Uterus (tissue), 4 donors: ENCODE measurements at places on chromosomes 6 and 20. TPM values are rescaled to one million over a fixed set of nuclear protein-coding genes. Genes with fewer than 3 reads are reported as not detected.

Gene LST1
- total RNA-seq: 3.2 TPM

Gene LY6G6C
- total RNA-seq: not detected

Gene PHACTR1
- 8.3 TPM for total RNA-seq

Gene NDUFAF5
- 30.6 TPM for total RNA-seq

Gene TMX4
- total RNA-seq: 76.0 TPM

Gene CCDC167
- 47.6 TPM for total RNA-seq

Gene OR2J3
- total RNA-seq: not detected

Gene SMOC2
- 132 TPM for total RNA-seq

Gene SYNCRIP
- 145 TPM for total RNA-seq

Gene BPIFB4
- total RNA-seq: not detected

Gene GJE1
- not detected for total RNA-seq

Gene PARD6B
- total RNA-seq: 4.1 TPM

Gene PTPRK
- total RNA-seq: 27.1 TPM

Gene SLC22A23
- total RNA-seq: 5.4 TPM

Gene MTRF1L
- 26.4 TPM for total RNA-seq

Gene EPPIN
- total RNA-seq: not detected

Gene PEX7
- 9.0 TPM for total RNA-seq

Gene CST9L
- not detected for total RNA-seq

Gene CLDN20
- total RNA-seq: not detected

Gene SLC17A9
- total RNA-seq: not detected

Gene GRM1
- total RNA-seq: 0.12 TPM

Gene LAMA2
- total RNA-seq: 154 TPM

Gene CD109
- 43.0 TPM for total RNA-seq

Gene ADGRG6
- 12.0 TPM for total RNA-seq

Gene TXLNB
- total RNA-seq: 2.1 TPM

Gene TBXT
- total RNA-seq: not detected

Gene TXNDC5
- total RNA-seq: 107 TPM

Gene L3MBTL1
- total RNA-seq: 19.0 TPM

Gene GPLD1
- 1.5 TPM for total RNA-seq
